Occipital lobe (tissue), 3 donors: ENCODE measurements at places on chromosomes 11 and 22.

GRCh38 chr11:72430741-72431570 is 3.4 kb downstream of the CLPB start:
- peak; percentile 34 for DNase-seq

- DNase-seq: no peak
These were observed 337.2 kb upstream of the API5 start for GRCh38 chr11:42974510-42975179.

GRCh38 chr11:60931917-60932316 is 7.7 kb downstream of the TMEM132A start:
- no peak for DNase-seq

DNA sequence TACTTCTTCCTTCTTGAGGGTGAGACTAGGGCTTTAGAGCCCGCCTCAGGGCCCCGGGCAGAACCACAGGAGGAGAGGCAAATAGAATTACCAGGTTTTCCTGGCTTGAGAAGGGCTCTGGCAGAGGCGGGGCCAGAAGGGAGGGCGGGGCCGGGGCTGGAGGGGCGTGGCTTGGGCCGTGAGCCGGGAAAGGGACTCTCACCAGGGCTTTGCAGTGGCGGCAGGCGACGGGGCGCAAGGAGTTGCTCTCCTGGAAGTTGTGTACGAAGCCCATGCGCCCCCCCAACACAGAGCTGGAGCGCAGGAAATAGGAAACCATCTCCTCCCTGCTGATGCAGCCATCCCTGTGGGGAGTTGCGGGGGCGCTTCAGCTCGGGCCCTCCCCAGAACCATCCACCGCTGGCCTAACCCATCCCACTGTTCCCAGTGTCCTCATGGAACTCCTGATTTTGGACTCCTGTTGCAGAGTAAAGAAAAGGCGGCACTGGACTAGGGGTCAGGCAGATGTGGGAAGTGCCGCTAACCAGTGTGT is 6.9 kb upstream of the NRXN2 start:
- DNase-seq: no peak

DNA sequence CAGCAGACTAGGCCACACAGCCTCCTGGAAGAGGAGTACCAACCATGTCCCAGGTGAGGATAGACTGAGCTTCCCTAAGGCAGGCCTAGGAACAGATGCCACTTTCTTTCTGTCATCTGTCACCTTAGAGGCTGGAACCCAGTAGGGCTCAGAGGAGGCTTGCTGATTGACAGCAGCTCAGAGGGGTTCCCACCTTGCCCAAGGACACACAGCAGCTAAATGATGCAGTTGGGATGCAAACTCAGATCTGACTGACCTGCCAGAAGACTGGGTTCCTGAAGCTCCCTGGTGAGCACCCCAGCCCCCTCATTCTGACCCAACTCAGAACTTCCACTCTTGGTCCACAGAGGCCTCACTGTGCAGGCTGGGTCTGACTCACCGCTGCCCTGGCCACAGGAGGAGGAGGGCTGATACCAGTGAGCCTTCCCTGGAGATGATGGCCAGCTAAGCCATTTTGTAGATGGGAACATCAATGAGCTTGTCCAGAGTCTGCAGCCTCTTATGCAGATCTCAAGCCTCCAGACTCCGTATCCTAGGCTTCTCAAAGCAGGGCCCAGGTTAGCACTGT is 14.0 kb downstream of the CAPN5 start:
- no peak for DNase-seq

GRCh38 chr11:131481971-131482370 is 111.6 kb downstream of the NTM start:
- DNase-seq: no peak

- DNase-seq: no peak
These were observed 10.1 kb upstream of the PRSS23 start for GRCh38 chr11:86790195-86790725.

- peak; percentile 3 for DNase-seq
These were observed 1.1 kb upstream of the BIRC2 start for GRCh38 chr11:102345904-102346303.
